T-helper 2 cell (primary cell): ENCODE measurements at places on chromosomes 7 and 10.

DNA sequence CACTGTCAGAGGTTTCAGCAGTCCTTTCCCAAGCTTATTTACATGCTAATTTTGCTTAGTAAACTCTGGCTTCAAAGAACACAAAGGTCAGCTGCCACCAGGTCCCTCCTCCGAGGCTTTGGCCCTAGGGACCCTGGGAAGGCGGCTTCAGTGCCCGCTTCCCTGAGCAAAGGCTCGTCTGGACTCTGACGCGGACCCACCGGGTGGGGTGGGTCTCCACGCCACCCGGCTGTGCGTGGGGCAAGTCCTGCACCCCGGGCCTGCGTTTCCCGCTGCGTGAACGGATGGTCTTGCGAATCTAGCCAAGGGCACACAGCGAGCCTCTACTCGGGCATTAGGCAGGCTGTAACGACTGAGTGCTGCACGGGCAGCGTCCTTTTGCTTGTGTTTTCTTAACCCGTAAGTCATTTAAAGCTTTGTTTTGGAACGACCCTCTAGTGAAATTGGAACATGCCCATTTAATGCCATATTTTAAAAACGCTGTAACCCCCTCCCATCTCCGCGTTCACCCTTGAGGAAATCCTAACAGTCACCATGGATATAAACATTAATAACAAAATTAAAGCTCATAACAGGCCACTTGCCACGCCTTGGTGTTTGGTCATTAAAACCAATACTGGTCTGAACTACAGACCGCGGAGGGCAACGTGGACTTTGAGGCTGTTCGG is 828 bp downstream of the BNIP3 start:
- DNase-seq: no peak

GRCh38 chr10:51748959-51749358 is 49.6 kb upstream of the CSTF2T start:
- no peak for DNase-seq

DNA sequence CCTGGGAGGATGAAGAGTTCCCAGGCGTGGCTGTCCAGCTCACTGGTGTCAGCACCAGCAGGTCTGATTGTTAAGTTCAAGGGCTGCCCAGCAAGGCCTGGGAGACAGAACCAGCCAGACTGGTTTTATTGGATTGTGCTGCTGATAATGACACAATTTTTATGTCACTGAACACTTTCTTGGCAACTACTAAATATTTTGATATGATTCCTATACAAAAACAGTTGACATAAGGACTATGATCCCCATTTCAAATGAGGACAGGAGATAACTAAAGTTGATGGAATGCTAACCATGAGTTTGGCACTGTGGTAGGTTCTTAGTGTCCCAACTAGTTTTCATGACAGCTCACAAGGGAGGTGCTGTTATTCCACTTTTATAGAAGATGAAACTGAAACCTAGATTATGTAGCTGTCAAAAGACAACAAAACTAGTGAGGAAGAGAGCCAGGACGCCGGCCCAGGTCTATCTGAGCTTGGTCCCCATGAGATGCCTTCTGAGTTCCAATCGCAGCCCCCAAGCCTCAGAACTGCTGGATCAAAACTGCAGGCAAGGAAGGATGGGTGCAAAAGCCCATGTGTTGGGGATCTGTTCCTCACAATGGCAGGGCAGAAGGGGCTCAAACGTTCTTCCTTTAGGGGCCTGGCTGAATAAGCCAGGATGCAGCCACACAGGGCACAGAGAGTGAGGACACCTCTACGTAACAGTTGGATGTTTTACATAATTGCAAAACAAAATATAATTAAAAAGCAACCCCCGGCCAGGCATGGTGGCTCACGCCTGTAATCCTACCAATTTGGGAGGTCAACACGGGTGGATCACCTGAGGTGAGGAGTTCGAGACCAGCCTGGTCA is 52.8 kb downstream of the COBL start:
- no peak for DNase-seq

DNA sequence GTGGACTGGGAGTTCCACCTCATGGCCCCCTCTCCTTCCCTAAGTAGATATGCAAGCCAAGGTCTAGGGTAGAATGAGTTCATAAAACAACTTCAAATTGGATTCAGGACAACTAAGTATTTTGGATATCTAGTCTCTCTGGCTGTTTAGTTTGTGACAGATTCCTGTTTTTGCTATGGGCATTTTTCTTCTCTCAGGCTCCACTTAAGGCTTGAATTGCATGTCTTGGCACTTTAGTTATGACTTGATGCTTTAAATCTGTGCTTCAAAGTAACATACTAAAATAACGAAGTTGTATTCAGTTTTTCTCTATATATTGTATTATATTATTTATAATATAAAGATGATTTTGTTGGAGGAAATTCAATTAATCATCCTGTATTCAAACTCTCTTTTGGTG is 873.4 kb upstream of the MBL2 start:
- DNase-seq: no peak

DNA sequence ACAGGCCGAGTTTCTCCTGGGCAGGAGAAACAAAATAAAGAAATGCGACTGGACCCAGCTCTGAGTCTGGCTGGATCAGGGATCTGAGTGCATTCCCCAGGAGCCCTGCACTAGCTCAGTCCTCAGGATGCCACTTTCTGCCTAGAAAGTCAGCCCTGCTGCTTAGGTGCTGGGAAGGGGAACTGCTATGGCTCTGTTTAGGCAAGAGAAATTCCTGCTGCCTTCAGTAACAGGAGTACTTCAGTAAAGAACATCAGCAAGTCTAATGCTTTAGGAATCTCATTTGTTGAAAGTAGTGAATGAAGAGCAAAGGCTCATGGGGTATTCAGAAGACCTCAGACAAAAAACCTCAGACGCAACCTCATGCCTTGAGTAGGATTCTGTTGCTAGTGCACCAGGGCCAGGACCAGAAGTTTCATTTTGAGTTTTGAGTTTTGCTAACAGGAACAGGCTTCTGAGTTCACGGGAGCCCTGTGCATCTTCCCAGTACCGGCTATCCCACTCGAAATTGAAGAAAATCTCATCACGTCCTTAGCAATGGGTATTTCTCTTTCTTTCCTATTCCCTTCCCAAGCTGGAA is 170.8 kb upstream of the CDCA7L start:
- no peak for DNase-seq

DNA sequence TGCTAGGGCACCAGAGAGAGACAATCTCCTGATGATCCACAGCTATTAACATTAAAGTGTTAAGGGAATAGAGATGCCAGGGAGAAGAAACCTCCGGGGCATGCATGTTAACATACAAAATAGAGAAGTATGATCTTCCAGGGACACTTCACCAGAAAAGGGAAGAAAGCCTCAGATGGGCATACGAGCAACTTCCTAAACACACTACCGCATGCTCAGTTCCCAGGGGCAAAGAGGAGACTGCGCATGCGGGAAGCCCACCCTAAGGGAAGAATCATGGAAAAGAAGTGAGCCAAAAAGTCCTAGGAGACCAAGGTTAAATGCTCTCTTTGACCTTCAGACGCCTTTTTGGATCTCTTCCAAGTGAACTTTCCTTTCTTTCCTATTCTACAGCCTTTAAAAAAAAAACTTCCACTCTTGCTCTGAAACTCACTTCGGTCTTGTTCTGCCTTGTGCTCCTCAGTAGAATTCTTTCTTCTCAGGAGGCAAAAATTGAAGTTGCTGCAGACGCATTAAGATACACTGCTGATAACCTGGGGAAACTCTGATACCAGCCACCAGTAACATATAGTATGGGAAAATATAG is 1211.3 kb downstream of the REEP3 start:
- no peak for DNase-seq

GRCh38 chr7:51228386-51228958 is 88.1 kb downstream of the COBL start:
- DNase-seq: no peak

DNA sequence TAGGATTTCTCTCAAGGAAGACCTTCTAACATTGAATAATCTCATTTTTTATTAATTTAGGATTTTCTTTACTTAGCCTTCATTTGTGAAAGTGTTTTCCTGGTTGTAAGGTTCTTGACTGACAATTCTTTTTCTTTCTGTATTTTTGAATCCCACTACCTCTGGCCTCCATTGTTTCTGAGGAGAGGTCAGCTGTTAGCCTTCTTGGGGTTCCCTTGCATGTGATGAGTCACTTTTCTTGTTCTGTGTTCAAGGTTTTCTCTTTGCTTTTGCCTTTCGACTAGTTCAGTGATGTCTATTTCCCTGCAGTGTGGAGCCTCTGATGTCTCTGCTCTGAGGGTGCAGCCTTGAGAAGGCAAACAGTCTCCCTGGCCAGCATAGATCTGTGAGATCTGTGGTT is 304.1 kb upstream of the ZNF32 start:
- no peak for DNase-seq

- DNase-seq: no peak
Measured at GRCh38 chr7:44617225-44617890, 10.9 kb downstream of the OGDH start.

- DNase-seq: no peak
Measured at GRCh38 chr7:2587134-2587533, 28.4 kb downstream of the IQCE start.

GRCh38 chr7:22140578-22140977 is 194.9 kb upstream of the CDCA7L start:
- no peak for DNase-seq

- no peak for DNase-seq
Measured at GRCh38 chr10:128080641-128081040, 45.6 kb downstream of the MKI67 start.

GRCh38 chr10:29622382-29622922 is 12.3 kb downstream of the SVIL start:
- no peak for DNase-seq

DNA sequence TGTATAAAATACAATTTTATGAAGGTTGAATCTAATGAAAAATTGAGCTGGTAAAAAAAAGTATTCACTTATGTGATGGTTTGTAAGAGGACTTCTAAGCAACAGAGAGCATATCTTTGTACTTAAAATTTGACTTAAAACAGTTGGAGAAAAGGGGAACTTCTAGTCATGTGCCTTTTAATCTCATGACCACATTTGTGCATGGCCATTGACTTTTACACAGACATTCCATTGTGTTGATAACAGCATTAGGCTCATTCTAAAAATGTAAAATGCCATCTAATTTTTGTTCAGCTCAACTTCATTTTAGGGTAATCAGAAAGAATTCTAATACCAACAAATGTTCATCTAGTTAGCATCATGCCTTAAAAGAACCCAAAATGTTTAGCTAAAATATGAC is 119.9 kb downstream of the HPSE2 start:
- DNase-seq: no peak

GRCh38 chr10:17456032-17456548 is 1.7 kb upstream of the ST8SIA6 start:
- DNase-seq: no peak

DNA sequence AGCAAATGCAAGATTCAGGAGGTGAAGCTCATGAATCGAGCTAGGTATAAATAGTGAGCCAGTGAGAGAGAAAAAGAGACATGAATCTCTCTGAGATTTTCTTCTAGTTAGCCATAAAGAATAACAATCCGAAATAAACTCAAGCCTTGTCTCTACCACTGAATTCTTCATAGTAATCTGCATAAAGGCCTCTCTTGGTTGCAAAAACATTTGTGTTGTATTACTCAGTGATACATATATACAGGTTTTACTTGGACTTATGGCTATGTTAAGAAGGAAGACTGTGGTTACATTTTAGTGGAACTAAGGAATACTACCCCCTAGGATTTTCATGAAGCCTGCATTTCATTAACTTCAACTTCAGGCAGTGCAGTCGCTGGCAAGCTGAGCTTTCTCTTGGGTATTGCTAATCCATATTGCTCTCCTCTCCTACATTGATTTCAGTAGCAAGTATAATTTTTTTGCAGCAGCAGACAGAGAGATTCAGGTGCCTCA is 72.7 kb upstream of the TRIL start:
- no peak for DNase-seq

- DNase-seq: no peak
Measured at GRCh38 chr10:119104654-119105015, 722 bp downstream of the DENND10 start.

DNA sequence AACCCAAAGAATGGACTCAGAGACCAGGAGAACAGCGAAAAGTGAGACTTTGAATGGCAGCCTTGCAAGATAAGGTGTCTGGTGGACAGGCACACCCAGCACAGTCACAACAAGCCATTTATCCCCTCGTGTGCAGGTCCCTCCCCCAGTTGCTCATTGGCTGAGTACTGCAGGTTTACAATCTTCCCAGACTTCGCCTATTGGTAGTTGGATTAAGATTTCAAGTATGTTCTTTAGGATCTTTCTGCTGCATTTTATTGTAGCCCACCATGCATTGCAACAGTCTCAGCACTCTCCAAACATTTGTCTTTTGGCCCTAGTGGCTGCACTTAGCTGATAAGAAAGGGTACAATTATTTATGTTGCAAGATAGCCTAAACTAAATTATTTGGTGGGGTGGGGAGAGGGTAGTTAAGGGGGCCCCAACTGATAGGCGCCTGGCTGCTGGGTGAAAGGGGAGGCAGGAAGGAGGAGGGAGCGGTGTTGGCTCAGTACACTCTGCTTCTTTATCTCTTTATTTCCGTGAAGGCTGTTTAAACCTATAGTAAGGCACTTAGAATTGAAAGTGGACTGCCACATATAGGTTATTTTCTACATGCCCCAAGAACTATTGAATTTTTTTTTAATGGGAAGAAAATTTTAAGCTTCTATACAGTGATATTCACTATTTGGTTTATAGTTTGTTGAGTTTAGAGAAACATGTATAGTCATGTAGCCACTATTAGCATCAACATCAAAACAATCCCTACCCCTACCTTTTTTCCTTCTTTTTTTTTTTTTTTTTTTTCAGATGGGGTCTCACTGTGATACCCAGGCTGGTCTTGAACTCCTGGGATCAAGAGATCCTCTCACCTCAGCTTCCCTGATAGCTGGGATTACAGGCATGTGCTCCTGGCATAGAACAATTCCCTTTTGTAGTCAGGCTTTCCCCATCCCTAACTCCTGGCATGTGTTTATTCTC is 54.2 kb downstream of the GUSB start:
- no peak for DNase-seq

DNA sequence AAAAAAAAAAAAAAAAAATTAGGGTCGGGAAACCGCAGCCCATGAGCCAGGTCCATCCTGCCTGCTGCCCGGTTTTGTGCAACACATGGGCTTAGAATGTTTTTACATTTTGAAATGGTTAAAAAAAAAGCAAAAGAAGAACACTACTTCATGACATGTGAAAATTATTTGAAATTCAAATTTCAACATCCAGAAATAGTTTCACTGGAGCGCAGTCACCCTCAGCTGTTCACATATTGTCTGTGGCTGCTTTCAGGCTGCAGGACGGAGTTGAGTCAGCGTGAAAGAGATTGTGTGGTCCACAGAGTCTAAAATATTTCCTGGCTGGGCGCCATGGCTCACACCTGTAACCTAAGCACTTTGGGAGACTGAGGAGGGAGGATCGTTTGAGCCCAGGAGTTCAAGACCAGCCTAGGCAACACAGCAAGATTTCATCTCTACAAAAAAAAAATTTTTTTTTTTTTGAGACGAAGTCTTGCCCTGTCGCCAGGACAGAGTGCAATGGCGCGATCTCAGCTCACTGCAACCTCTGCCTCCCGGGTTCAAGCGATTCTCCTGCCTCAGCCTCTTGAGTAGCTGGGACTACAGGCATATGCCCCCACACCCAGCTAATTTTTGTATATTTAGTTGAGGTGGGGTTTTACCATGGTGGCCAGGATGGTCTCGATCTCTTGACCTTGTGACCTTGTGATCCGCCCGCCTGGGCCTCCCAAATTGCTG is 63.9 kb upstream of the ECHDC3 start:
- no peak for DNase-seq
